ENCODE measurements at places on chromosomes 3 and 15.

- H3K36me3 ChIP-seq, result no peaks in the 10 kb centered on the region
- H3K27ac ChIP-seq, result no peak overlapping the region
- no peak overlapping the region for H3K4me3 ChIP-seq
- no peak for DNase-seq
- H3K27me3 ChIP-seq, result no peaks in the 10 kb centered on the region
- no peaks in the 10 kb centered on the region for H3K4me1 ChIP-seq
Observed at GRCh38 chr3:175357758-175358157, 498.6 kb downstream of the NAALADL2 start.

GRCh38 chr15:48717458-48717857 is 71.9 kb upstream of the FBN1 start:
- H3K27ac ChIP-seq, result no peak overlapping the region
- H3K27me3 ChIP-seq, result no peaks in the 10 kb centered on the region
- H3K36me3 ChIP-seq, result peaks cover 33% of the 10 kb centered on the region
- H3K4me1 ChIP-seq, result no peaks in the 10 kb centered on the region
- no peak overlapping the region for H3K4me3 ChIP-seq

GRCh38 chr15:39188930-39189329 is 391.9 kb upstream of the THBS1 start:
- no peak for DNase-seq
- H3K4me1 ChIP-seq, result no peaks in the 10 kb centered on the region
- peaks cover 4% of the 10 kb centered on the region for H3K27me3 ChIP-seq
- H3K36me3 ChIP-seq, result no peaks in the 10 kb centered on the region
- H3K4me3 ChIP-seq, result no peak overlapping the region

GRCh38 chr3:20376665-20377217 is 190.7 kb upstream of the SGO1 start:
- H3K27me3 ChIP-seq, result no peaks in the 10 kb centered on the region
- no peak for DNase-seq
- no peak overlapping the region for H3K4me3 ChIP-seq
- H3K27ac ChIP-seq, result no peak overlapping the region
- H3K4me1 ChIP-seq, result no peaks in the 10 kb centered on the region
- H3K36me3 ChIP-seq, result no peaks in the 10 kb centered on the region

GRCh38 chr3:66858656-66859381 is 139.3 kb upstream of the KBTBD8 start:
- no peak overlapping the region for H3K4me3 ChIP-seq

Data from stimulated activated naive B cell treated with anti-CD40 and anti-IgM and Interleukin-4, amounts not matched to agents 10 μg/mL and 1 μg/mL and 100 μg/mL, for 72 hours (primary cell).